ENCODE measurements at places on chromosomes 13 and 19. TPM values are rescaled to one million over a fixed set of nuclear protein-coding genes. Genes with fewer than 3 reads are reported as not detected.

Gene PLIN5
- total RNA-seq = 0.11 TPM

Gene EDNRB
- not detected for total RNA-seq

Gene FCAR
- total RNA-seq = not detected

DNA sequence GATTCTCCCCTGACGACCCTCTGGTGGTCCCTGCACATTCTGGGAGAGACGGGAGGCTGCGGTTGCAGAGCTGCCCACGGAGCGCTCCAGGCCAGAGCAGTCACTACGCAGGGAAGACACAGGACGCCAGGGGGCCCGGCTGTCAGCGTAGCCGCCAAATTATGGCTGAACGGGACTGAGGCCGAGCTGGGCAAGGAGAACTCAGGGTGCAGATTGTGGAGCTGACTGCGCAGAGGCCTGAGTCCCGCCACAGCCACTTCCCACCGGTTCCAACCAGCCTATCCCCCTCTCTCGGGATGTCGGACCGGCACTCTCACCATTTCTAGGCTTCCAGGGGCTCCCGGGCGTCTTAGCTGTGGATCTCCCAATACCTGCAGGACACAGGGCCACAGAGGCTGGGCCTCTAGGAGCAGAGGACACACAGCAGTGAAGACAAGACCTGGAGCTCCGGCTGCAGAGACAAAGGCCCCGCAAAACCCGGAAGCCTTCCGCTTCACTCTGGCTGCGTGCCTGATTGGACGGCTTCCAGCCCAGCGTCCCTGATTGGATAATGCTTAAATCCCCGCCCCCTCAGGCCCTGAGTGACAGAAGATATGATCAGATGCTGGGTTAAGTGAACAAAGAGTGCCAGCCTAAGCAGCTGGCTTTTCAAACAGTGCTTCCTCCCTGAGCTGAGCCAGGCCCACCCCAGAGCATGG, at the start of gene ZNF737:
ZNF737 (minus strand) TSS at position 461 of the 698 bp plus-strand sequence; CDS start at position 320, 141 bp downstream.
- peak; percentile 75 for DNase-seq

GRCh38 chr13:60661521-60661920, 264.5 kb downstream of the TDRD3 start:
- no peak for DNase-seq

GRCh38 chr19:38076337-38076736, 147.7 kb downstream of the DPF1 start:
- no peak for DNase-seq

DNA sequence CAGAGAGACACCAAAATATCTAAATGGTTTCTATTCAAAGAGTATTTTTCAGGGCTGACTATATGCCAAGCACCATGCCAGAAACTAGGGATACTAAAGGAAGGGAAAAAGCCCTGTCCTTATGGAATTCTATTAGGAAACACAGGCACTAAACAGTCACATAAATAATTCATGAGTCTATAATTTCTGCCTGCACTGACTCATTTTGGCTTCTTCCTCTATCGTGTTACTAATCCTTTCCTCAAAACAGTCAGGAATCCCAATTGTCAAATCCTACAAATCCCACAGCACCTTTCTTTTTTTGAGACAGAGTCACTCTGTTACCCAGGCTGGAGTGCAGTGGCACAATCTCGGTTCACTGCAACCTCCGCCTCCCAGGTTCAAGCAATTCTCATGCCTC, 29.2 kb downstream of the XPO4 start:
- DNase-seq = no peak

GRCh38 chr13:111882351-111882750, 184.6 kb upstream of the SOX1 start:
- DNase-seq = no peak

GRCh38 chr13:31898378-31899071, 133.0 kb upstream of the FRY start:
- no peak for DNase-seq

- DNase-seq = no peak
These were observed 6.0 kb downstream of the RDH8 start for GRCh38 chr19:10019246-10019645.
